Skin of body (tissue), 3 donors: ENCODE measurements at places on chromosomes 5 and 9. TPM values are rescaled to one million over a fixed set of nuclear protein-coding genes. Genes with fewer than 3 reads are reported as not detected.

DNA sequence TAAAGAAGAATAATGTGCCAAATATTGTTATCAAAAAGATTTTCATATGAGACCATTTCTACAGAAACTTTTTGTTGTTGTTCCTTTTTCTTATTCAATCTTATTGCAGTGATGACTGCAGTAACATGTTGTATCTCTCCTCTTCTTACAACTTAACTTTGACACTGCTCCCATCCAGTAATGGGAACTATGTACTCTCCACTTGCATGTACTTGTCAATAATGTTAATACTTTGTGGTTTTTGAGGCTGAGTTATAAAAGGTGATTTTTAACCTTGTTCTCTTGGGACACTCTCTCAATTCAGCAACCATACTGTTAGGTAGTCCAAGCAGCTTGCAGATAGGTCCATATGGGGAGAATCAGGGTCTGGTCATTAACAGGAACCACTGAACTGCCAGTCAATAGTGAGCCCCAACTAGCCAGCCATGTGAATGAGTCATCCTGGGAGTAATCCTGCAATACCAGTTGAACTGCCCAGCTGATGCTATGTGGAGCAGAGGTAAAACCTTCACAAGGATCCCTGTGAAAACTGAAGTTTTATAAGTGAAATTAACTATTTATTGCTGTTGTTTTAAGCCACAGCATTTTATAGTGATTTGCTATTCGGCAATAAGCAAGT, 199.6 kb upstream of the DAB2 start:
- DNase-seq = no peak

- DNase-seq = no peak
Measured at GRCh38 chr9:31146485-31147166, 1237.8 kb upstream of the ACO1 start.

DNA sequence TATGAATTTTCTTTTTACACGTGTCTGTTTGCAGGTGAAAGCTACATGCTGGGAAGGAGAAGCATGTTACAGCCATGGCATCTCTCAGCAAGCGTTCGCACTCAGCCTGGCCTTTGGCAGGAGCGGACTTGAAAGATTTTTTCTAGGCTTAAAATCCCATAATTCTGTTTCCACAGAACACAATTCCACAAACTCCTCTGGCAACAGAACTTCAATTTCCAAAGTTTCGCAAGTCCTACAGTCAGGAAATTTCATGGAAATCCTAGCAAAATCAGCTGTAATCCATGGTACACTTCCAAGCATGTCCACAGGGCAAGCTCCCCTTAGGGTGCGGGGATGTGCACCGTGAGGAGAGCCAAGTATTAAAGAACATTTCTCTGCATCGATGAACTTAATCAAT, 35.9 kb downstream of the SUB1 start:
- no peak for DNase-seq

IRX2 gene
- 22.5 TPM for total RNA-seq

DNA sequence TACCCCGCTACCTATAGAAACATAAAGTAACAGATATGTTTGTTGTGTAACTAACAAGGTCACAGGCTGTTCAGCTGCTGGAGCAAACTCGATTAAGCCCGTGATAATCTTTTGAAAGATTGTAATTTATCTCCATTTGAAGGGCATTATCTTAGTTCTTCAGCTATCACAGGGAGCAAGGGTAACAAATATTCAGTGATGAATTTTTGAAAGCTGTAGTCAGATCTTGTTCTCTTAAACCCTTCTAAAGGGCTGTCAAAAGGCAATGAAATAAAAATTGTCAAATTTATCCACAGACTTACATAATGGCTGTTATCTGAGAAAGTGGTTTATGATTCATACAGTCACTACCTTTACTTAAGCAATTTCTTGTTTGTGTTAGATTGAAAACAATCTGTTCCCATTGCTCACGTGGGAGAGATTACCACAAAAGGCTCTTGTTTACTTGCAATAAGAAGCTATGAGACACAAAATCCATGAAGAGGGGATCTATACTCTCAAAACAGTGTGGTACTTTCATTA, 78.3 kb upstream of the ZNF608 start:
- DNase-seq = no peak

- peak; percentile 21 for DNase-seq
Measured at GRCh38 chr5:74275171-74275992, 365.1 kb downstream of the ENC1 start.

PAEP gene
- not detected for total RNA-seq

IL7R gene
- total RNA-seq = 2.0 TPM

- DNase-seq = no peak
Measured at GRCh38 chr5:6188344-6188743, 190.0 kb downstream of the MED10 start.

ZNF618 gene
- 7.8 TPM for total RNA-seq

DNA sequence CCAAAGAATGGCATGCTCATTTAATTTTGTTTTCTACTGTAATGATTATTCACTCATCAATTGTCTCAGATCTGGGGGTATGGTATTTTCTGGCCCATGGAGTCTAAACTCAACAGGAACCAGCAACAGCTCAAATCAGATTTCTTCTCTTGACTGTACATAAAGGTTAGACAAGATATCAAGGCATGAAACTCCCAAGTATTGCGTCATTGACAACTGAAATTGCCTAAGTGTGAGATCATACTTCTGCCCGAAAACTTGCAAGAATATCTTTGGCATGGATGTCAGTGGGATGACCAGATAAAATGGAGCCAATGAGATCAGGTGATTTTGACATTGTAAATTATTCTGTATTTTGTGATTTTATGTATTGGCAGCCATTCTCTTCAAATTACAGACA, 141.7 kb upstream of the STK32A start:
- no peak for DNase-seq

GRCh38 chr5:122311497-122311960, 508 bp upstream of the SNCAIP start:
- no peak for DNase-seq

GIN1 gene
- total RNA-seq = 9.2 TPM

- DNase-seq = no peak
Measured at GRCh38 chr5:105817416-105817815, 1853.3 kb downstream of the EFNA5 start.

GRCh38 chr5:129110742-129111141, 16.2 kb downstream of the ISOC1 start:
- DNase-seq = no peak

GRCh38 chr5:154520861-154521453, 42.9 kb upstream of the HAND1 start:
- DNase-seq = no peak

OMD gene
- 16.0 TPM for total RNA-seq

DNA sequence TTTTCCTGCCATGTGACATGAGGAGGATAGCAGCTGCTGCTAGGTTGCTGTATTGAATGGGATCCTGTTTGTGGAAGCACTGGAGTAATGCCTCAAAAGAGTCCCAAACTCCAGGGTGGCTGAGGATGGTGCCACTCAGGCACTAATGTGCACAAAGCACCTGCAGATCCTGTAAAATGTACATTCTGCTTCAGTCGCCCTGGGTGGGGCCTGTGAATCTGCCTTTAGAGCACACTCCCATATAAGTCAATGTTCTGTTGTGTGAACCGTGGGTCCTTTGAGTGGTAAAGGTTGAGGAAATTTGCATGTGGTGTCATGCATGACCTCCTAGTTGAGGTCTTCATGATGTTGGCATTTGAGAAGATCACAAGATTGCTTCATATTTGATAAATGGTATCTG, 31.6 kb upstream of the ANKRD18A start:
- DNase-seq = no peak

- DNase-seq = no peak
Measured at GRCh38 chr5:149665416-149666175, 64.5 kb upstream of the PPARGC1B start.

GRCh38 chr5:18800293-18801025, 1166.2 kb downstream of the TAF11L14 start:
- no peak for DNase-seq

CCDC183 gene
- 0.59 TPM for total RNA-seq
